HT-29 (cell line): ENCODE measurements at places on chromosomes 3 and 15.

DNA sequence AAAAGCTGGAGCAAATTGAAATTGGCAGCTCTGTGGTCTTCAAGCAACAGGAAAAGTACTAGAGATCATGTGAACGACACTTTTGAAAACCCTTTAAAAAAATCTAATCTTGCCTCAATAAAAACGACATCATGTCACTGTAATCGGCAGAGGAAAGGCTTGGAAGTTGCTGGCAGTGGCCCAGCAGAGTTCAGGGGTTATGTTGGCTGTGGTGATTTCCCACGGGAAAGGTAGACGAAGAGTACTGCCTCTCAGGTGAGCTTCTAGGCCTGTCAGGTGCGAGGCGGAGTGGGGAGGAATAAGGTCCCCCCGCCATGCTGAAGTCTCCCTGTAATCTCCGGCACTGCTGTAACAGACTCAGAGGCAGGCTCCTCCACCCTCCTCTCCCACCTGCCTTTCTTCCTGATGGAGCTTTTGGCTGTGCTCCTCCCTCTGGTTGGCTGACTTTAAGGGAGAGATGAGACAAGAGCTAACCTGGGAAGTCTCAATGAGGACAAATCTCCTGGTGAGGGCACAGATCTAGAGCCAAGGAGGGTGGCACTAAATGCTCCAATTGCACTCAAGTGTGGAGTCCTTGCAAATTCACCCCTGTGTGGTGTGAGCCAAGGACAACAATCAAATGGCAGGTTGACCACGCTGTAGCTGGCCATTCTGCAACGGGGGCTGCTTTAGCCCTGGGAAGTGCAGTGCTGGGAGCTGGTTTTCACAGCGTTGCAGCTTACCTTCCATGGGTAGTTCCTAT, 18.7 kb upstream of the HES1 start:
- DNase-seq: peak; percentile 66

DNA sequence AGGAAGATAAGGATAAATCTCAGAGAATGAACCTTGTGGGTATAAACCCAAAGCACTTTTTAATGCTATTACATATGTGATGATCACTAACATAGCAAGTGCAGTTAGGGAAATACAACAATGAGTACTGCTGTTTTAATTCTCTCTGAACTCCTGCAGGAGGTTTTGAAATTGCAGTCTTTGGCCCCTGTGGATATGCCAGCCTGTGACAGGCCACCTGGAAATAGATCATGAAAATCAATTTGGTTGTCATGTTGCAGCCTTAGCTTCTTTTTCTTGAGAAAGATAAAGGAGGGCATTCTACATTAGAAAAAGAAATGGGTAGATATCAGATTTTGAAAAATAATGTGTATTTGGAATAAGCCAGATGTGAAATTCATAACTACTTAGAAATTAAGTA, 103.6 kb downstream of the RSRC1 start:
- DNase-seq: no peak

DNA sequence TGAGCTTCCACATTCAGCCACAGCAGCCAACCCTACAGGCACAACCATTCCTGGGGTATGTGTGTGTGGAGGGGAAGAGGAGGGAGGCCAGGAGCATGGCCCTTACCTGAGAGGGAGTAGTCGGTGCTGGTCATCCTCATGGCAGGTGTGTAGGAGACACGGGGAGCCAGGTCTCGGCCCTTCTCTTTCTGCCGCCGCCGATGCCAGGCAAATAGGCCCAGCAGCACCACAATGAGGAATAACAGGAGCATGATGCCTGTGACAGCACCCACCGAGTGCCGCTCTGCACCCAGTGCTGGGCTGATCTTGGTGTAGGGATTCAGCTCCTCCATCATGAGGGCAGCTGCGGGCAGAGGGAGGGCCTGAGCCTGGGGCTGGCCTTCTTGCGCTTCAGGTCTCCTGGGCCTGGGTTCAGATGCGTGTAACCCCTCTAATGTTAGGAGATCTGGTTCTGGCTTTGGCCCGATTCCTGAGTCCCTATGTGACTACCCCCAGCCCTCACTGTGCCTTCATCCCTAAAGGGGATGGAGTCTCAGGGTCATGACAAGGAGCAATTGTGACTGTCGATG, 44.4 kb downstream of the RAB11A start:
- DNase-seq: no peak

DNA sequence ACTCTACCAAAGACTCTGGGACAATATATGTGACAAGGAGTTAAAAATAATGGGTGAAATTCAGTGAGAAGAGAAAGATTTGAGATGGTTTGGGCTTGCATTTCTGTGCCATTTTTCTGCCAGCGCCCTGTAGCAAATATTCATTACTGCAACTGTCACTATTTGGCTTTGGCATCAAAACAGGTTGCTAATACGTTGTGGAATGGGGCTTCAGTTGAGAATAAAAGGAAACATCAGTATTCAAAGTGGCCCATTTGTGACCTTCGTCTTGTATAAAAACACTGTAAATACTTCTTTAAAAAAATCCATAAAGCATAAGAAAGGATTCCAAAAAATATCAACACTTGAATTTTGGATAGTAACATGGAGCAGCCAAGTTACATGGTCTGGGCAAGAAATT, 309.2 kb downstream of the ZNF385D start:
- no peak for DNase-seq

GRCh38 chr3:141816958-141817357, 53.8 kb downstream of the GRK7 start:
- no peak for DNase-seq

DNA sequence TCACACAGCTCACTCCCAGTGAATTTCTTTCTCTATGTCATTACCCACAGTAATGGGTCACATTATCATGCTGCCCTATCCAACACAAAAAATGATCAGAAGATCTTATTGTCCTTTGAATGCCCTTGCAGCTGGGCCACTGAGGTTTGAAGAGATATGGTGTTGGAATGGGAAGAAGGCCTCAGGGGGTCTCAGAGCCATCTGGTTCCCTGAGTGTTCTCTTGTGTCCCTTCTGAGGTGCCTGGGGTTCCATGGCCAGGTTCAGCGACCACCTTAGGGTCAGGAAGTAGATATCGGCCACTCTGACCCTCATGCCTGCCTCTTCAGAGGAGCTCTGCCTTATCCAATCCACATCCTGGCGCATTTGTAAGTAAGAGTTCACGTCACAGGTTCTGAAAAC, 232.3 kb downstream of the TJP1 start:
- no peak for DNase-seq

- no peak for DNase-seq
Measured at GRCh38 chr15:96274698-96275097, 55.8 kb upstream of the NR2F2 start.

GRCh38 chr3:170424879-170425278, 6.2 kb downstream of the CLDN11 start:
- DNase-seq: no peak

DNA sequence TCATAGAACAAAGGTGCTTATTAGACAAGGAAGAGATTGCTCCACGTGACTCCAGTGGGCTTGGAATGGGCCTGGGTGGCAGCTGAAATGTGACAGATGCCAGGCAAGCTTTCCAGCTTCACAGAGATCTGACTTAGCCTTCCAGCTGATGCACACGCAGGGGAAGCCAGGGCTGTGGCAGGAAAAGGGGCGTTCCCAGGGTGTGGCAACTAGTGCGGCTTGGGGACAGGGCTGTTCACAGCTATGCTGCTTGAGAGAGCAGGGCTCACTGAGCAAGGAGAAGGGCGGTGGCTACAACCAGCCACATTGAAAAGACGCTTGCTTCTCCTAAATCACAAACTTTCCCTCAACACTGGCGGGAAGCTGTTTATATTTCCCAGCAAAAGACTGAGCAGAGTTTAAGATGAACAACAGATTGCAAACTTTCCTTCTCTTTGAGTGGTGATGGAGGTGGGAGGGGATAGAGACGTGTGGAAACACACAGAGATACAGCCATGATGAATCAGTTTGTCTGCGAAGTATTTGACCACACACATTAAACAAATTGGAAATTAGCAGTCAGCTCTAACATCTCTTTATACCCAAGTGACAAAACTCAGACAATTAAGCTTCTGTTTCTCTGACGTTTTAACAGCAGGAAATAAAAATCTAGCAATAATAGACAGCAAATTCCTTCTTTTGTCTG, 127.5 kb downstream of the BDH1 start:
- peak; percentile 14 for DNase-seq

GRCh38 chr3:153639631-153640030, 477.6 kb downstream of the RAP2B start:
- no peak for DNase-seq

- DNase-seq: no peak
Measured at GRCh38 chr3:68448510-68449383, 483.6 kb downstream of the TAFA4 start.

GRCh38 chr3:156727519-156728205, 53.3 kb downstream of the TIPARP start:
- no peak for DNase-seq

- peak; percentile 9 for DNase-seq
Measured at GRCh38 chr3:172476347-172476746, 28.1 kb upstream of the GHSR start.

- DNase-seq: peak; percentile 24
Measured at GRCh38 chr15:20341901-20342600, 199.5 kb downstream of the GOLGA6L6 start.

GRCh38 chr3:26647078-26647477, 24.5 kb downstream of the LRRC3B start:
- DNase-seq: no peak

DNA sequence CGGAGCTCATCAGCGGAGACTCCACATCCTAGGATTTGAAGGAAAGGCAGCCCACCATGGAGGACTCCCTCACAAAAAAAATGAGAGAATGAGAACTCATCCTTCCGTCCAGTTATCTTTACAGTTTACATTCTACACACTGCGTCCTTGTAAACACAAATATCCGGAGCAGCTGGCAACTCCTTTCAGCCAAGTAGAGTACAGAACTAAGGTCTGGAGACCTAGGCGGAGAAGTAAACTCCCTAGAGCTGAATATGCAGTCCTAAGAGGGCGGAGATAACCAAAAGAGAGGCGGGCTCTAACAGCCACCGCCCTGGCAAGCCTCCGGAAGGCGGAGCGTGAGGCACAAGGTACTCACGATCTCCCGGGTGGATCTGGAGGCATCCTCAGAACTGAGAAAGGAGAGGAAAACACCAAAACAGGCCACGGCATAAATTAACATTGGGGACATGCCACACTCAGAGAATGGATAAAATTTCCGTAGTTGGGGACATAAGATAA, 924 bp upstream of the SIN3A start:
- peak; percentile 93 for DNase-seq

DNA sequence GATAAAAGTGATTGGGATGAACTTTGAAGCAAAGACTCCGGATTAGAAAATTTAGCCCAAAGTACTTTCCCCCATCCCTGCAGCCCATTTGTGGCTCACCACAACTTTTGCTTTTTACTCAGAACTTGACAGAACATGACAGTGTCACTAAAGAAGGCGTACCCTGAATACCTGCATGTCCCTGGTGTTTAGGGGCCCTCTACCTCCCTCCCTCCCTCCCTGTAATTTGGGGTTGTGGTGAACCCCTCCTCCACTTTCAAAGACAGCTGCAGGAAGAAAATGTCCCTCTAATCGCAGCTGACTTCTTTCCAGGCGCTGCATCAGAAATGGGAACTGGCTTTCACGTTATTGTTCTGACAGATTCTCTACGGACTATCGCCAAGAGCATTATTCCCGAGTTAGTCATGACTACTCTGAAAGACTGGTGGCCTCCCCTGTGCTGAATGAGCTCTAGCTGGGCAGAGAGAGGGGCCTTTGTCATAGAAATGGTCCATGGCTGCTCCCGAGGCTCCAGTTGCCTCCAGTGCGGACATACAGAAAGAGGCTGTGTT, 93.2 kb upstream of the ARHGEF3 start:
- no peak for DNase-seq

DNA sequence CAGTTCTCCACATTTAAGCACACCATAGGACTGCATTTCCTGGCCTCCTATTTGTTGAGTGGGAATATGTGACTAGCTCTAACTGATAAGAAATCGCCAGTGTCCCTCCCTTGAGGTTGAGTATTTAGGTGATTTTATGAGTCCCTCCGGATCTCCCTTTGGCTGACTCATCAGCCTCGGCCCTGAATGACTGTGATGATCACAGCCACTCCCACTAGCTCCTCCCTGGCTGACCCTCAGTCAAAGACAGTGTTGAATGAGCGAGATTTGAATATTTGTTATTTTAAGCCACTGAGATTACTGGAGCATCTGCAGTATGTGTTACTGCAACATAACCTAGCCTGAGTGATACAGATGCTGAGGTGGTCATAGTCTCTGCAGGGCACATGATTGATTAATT, 515.3 kb downstream of the EPHB1 start:
- no peak for DNase-seq

GRCh38 chr3:54905261-54905888, 22.5 kb downstream of the LRTM1 start:
- DNase-seq: no peak

DNA sequence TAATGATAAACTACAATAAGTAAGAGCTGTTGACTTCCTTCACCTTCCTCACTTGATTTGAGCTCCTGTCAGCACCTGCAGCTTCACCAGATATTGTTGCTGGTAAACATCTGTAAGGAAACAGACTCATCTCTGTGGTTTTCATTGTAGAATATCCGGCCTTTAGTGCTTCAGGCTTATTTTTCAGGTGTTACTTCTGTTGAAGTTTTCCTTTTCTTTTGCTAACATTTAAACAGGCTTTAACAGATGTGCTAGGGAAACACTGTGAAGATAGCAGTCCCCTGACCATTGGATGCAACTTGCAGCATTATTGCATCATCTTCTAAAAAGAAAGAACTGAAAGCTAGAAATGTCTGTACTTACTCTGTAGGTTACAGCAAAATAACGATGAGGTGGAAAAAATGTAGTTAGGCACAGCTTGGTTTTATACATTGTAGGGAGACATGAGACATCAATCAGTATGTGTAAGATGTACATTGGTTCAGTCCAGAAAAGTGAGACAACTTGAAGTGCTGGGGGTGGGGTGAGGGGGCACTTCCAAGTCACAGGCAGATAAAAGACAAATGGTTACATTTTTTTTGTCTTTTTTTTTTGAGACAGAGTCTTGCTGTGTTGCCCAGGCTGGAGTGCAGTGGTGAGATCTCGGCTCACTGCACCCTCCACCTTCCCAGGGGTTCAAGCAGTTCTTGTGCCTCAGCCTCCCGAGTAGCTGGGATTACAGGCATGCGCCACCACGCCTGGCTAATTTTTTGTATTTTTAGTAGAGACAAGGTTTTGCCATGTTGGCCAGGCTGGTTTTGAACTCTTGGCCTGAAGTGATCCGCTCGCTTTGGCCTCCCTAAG, 10.2 kb downstream of the EDEM1 start:
- no peak for DNase-seq
